ENCODE measurements at places on chromosomes 1 and 21. TPM values are rescaled to one million over a fixed set of nuclear protein-coding genes. Genes with fewer than 3 reads are reported as not detected.

The CELA2B gene
- 0.28 TPM for total RNA-seq

The ST6GALNAC5 gene
- 1.4 TPM for total RNA-seq

The TLR5 gene
- 3.5 TPM for total RNA-seq

The FAM78B gene
- total RNA-seq, result 0.28 TPM

The ADAMTS5 gene
- 0.52 TPM for total RNA-seq

- no peak for DNase-seq
Measured at GRCh38 chr1:53260631-53261247, 22.4 kb upstream of the MAGOH start.

GRCh38 chr1:94468708-94469107 is 50.5 kb downstream of the ABCD3 start:
- no peak for DNase-seq
